Posterior vena cava (tissue), 2 donors: ENCODE measurements at places on chromosomes 5 and 9. TPM values are rescaled to one million over a fixed set of nuclear protein-coding genes. Genes with fewer than 3 reads are reported as not detected.

Gene BARHL1
- not detected for total RNA-seq

- no peak for DNase-seq
Observed at GRCh38 chr9:134707731-134708671, 66.4 kb downstream of the COL5A1 start.

DNA sequence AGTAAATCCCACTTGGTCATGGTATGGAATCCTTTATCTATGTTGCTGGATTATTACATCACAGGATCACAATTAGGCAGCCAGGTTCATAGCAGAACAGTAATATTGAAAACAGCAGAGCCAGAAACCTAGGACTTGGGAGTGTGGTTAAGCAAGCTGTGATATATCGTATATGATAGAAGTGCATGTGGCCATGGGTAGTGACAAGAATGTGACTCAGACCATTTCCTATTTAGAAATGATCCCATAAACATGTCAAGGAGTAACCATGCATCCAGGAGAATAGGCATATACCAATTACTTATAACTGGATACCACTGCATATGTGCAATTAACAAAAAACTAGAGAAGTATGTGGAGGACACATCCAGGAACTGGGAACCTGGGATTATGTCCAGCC lies 31.2 kb downstream of the AMBP start:
- peak; percentile 12 for DNase-seq

DNA sequence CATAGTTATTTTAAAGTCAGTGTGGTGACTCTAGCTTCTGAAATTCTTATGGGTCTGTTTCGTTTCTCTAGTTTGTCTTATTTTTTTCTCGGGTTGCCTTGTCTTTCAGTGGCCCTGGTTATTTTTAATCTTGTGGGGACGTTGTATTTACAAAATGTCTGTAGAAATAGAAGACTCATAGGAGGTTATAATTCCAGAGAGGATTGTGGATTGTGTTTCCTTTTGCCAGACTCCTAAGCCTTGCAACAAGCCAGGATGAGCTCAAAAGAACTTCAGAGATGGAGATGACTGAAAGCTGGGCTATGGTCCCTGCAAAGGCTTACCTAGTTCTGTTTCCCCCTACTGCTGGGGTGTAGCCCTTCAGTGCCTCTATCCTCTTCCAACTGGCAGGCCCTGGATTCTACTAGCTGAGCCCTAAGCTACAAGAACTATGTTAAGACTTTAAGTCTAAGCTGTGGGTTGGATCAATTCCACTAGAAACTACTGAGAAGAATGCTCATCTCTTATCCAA lies 32.2 kb upstream of the LECT2 start:
- DNase-seq, result no peak

- no peak for DNase-seq
Observed at GRCh38 chr9:91694081-91694870, 255.8 kb downstream of the ROR2 start.

DNA sequence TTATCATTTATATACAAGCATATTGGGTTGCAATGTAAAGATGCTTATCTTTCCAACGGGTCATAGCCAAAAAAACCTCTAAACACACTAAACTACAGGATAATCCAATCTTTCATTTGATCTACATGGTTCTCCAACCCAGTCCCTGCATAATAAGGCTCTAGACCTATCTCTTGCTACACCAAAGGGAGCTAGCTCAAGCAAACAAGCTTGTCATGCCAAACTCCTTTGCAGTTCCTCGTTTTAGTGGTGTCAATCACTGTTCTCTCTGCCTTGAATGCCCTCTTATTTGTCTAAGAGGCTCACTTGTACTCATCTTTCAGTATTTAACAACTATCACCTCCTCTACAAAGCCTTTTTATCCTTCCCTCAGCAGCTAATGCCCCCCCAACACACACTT lies 5.6 kb downstream of the HOMER1 start:
- DNase-seq, result no peak
